Left renal cortex interstitium (tissue), 4 donors: ENCODE measurements at places on chromosomes 6 and 20.

DNA sequence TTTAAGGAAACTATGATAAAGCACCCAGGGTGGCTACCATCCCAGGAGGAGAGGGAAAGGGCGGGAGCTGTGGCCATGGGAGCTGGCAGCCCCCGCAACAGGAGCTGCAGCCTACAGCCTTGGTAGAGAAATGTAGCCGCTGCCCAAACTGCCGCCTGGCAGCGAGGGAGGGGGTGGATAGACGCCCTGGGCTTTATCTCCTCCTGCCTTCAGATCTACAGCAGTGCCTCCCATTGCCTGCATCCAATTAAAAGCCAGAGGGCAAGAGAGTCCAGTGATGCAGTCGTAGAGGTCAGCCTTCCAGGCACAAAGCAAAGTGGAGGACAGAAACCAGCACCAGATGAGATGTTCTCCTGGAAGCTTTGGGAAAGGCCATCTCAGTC, 35.0 kb upstream of the ZFAND3 start:
- DNase-seq: no peak

DNA sequence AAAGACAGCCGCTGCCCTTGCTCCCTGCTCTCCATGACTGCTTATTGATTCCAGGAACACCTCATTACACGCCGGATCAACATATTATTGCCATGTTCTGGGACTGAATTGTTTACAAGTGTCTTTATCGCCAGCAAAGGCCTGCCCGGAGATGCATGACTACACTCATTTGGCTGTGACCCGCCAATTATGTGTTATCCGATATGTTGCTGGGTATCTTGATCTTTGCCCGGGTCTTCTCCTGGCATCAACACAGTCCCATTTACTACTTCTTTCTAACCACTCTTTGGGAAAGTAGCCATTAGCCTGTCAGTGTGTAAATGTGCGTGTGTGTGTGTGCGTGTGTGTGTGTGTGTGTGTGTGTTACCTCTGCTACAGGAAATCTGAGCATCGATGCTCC, 15.4 kb downstream of the LINC00237 start:
- no peak for DNase-seq

DNA sequence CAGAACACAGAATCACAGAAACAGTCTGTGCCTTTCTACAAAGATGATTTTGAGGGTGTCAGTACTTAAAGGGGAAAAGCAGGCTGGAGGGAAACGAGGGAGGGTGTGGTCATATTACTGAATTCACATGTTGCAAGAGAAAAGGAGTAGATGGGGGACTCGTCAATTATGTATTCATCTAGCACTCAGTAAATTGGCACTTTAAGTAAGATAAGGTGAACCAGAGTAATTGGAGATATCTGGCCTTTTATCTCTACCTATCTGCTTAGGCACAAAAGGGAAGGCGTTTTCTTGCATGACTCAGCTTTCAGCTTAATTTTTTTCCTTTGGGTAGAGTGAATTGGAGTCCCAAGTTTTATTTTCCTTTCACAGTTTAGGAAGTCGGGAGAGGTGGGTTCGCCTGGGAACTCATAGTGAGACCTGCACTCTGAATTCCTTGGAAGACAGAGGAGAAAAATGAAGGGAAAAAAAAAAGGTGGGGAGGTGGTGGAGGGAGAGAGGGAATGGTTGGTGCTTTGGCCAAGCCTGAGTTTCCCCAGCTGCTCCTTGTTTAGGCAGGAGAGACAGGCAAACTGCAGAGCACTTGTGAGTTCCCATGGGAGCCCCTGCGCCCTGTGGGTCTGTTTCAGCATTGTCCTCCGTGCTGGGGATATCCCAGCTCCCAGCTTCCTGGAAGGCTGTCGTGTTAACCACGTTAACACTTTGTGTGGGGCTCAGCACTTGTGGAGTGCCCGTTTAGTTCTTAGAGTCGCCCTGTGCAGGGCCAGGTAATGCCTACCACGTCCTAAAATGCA, 19.7 kb upstream of the GTSF1L start:
- no peak for DNase-seq

GRCh38 chr20:51386586-51386985, 155.9 kb downstream of the NFATC2 start:
- no peak for DNase-seq

GRCh38 chr6:150208611-150209352, 65.9 kb downstream of the PPP1R14C start:
- DNase-seq: no peak

DNA sequence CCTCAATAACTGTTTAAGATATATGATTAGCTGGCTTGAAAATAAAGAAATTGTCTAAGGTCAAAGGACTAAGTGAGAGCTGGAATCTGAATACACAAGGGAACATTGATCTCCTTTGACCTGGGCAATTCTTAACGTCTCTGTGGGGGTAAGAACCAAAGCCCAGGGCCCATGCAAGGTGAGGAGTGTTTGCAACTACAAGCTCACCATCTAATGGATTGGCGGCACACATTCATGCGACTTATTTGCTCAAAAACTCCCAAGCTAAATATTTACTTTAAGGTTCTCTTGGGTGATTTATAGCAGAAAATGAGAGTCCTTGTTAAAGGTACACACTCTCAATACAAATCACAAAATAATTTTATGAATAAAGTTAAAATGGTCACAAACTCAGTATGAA, 392.0 kb upstream of the FLRT3 start:
- no peak for DNase-seq
